Activated naive CD8-positive, alpha-beta T cell treated with anti-CD3 and anti-CD28 coated beads, Interleukin-2, amount 10 ng/mL, durations not matched to agents 7 days and 5 days (primary cell): ENCODE measurements at places on chromosomes 3 and 15.

GRCh38 chr3:115626006-115626409, 2.7 kb downstream of the GAP43 start:
- no peak for DNase-seq

- DNase-seq: no peak
Observed at GRCh38 chr15:41492597-41493204, 973 bp upstream of the ITPKA start.

DNA sequence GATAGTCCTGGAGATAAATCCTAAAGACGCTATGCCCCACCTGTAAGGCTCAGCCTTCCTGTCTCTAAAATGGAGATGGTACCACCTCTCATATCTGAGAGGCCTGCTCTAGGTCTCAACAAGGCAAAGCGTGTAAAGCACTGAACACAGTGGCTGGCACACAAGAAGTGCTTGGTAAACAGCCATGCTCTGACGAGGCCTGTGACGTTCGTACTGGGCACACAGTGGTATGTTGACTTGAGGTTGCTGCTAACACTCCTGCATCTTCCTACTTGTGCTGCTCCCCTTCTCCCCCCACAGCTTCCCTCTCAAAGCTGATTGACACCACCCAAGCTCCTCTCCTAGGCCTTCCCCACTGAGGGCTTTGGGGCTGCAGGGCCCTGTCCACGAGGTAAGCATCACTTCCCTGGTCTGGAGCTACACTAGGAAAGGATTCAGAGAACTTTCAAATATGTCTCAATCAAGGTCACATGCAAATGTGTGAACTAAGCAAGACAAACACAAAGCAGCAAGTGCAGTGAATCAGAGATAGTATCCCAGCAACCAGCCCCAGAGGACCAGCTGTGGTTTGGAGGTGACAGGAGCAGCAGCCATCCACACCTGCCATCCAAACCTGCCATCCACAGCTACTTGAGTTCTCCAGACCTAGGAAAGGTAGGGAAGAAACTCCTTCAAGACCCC, 177.5 kb downstream of the STT3B start:
- DNase-seq: no peak

DNA sequence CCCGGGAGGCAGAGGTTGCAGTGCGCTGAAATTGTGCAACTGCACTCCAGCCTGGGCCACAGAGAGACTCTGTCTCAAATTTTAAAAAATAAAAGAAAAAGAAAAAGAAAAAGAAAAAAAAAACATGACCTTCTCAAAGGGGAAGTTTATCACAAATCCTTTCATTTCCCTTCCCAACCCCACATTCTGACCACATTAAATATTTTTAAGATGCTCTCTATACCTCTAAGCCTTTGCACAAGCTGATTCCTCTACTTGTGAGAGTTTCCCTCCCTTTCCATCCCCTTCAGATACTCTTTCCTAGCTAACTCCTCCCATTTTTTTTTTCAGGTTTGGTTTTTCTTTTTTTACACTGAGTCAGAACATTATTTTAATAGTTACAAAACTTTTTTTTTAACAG, 4.0 kb downstream of the HIGD1A start:
- DNase-seq: no peak

- no peak for DNase-seq
Observed at GRCh38 chr15:89098281-89098680, 10.0 kb downstream of the ABHD2 start.

DNA sequence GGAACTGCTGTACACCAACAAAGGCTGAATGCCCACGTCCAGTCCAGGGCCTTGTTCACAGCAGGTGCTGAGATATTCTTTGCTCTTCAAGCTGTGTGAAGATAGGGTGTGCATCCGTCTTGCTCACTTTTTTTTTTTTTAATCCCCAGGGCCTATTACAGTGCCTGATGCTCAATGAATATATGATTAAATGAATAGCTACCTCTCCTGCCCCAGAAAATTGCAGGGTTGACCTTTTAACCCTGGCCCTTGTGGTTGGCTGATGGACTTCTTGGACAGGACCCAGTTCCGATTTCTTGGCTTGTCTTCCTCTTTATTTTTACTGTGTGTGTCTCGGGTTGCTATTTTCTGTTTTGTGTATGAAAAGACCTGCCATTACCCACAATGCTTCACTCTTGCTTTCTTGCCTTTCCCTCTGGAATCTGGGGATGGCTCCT, 2.9 kb upstream of the FYTTD1 start:
- DNase-seq: no peak

DNA sequence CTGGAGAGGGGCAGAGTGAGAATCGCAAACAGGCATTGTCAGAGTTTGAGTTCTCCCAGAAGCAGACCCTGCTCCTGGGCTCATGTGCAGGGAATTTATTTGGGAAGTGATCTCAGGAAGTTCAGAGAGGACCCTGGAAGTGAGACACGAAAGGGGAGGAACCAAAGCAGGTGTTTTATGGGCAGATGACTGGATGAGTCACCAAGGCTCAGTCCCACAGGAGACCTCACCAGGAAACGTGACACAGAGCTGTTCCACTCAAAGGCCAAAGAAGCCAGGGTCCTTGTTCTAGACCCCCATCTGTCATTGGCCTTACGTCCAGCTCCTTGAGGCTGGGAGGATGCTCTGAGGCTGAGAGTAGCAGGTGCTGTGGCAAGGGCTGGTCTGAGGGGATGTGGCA, 43.4 kb upstream of the SEC22A start:
- no peak for DNase-seq

GRCh38 chr15:69668963-69669362, 216.3 kb downstream of the RPLP1 start:
- DNase-seq: peak; percentile 70

DNA sequence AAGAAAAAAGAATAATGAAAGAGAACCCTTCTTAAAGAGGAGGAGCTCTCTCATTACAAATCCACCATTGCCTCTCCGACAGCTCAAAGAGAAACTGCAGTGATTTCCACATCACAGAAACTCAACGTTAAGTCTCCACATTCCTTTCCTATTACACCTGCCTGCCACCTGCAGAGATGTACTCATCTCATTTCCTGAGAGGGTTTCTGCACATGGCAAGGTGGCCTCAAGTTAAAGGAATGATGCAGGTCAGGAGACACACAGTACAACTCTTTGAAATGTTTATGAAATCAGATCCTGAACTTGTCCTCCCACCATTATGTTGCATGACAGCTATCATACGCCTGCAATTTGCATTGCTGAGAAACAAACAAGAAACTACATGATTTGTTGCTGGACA, 458.4 kb upstream of the ADAMTS9 start:
- no peak for DNase-seq

- DNase-seq: no peak
Observed at GRCh38 chr3:10444511-10444910, 60.9 kb downstream of the ATP2B2 start.

- DNase-seq: no peak
Observed at GRCh38 chr3:194379231-194379630, 9.7 kb upstream of the LRRC15 start.

DNA sequence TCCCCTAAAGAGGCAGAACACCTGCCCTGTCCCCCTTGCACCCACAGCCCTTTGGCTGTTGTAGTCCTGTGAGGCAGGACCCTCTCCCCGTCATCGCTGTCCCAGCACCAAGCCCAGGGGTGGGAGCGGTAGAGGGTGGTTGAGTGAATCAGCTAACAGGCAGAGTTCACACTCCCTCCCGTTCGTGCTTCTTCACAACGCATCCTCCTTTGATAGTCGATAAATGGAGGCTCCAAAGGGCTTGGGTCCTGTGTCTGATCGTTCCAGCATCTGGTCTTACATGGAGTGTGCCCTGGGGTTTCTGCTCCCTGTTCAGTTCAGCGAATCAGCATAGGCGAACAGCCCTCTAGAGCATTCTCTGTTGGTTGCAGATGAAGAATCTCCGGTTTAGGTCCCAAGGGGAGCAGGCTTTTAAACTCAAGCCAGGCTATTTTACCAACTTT, 820 bp upstream of the HMCES start:
- no peak for DNase-seq

GRCh38 chr3:19284974-19285373, 136.7 kb downstream of the KCNH8 start:
- no peak for DNase-seq

DNA sequence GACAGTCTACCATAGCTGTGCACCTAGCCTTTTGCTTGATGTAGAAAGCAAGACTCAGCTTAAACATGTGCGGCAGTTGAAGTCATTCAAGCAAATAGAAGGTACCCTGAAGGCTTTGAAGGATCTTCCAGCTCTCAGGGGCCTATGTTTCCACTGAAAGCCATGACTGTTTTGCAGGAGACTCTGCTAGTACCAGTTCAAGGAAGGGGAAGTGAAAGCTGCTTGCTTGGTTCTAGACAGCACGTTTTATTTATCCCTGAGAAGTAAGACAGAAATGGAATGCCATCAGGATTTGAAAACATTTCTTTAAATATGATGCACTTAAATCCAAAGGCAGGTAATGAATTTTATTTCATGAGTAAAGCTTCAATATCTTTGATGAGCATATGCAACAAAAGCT, 311.4 kb downstream of the PDCD6IP start:
- no peak for DNase-seq

- no peak for DNase-seq
Observed at GRCh38 chr3:139988472-139989156, 53.6 kb downstream of the CLSTN2 start.

DNA sequence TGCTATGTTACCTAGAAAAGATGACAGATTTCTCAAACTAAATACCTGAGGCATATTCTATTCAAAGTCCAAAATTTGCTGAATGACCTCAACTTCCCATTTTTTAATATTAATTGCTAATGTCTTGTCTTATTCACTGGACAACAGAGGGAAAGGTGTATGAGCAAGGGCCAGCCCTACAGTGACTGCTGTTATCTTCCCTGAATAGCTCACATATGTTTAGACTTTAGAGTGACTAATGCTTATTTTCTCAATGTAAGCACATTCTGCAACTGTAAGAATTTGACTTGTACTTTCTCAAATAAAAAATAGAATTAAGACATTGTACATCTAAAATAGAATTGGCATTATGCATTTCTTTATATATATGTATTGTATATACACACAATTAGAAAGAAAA, 26.5 kb upstream of the AADACL2 start:
- no peak for DNase-seq

GRCh38 chr15:46677491-46677890, 1039.8 kb upstream of the SEMA6D start:
- no peak for DNase-seq

DNA sequence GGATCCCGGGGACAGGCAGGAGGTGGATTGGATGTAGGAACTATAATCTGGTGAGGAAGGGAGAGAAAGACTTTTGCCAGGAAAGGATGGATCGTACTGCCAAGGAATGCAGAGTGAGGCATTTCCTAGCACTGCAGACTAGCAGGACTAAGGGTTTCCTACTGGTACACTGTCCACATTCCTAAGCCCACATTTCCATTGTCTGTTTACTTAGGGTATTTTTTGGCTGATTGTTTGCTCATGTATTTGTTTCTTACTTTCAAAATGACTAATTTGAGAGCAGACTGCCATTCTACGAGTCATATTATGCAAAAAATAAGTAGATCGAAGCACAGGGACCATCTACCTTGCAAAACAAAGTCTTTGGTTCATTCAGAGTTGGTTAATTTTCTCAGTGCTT, 1029.5 kb upstream of the NR2F2 start:
- no peak for DNase-seq

GRCh38 chr15:41331833-41332193, 578 bp downstream of the OIP5 start:
- no peak for DNase-seq
